ENCODE measurements at places on chromosomes 1 and 21.

DNA sequence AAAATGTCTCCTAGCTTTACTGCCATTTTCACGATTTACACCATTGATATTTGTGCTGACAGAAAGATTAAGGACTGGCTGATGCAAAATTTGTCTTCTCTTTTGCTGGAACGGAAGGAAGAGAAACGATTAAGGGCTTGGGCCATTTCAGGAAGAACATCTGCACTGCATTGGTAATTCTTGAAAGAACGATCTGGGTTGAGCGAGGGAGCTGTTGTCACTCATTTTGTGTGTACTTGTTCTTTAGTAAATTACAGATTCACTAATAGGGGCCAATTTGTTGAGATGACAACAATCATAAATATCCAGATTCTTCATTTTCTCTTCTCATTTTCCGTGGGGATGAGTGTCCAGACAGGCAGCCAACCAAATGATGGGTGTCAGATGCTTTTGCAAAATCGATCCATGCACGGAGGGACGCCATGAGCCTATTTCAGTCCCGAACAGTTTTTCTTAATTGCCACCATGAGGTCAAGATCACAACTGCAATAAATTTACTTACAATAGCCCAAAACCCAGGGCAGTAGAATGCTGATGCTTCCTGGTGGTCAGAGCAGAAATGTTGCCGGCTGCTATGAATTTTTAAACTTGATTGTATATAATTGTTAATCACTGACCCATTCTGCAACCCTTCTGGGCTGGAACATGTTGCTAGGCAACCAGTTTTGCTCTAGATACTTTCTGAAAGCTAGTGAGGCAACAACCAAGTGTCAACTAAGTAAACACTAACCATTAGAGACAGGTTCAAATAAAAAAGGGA is 132.4 kb upstream of the TIAM1 start:
- no peak for DNase-seq

DNA sequence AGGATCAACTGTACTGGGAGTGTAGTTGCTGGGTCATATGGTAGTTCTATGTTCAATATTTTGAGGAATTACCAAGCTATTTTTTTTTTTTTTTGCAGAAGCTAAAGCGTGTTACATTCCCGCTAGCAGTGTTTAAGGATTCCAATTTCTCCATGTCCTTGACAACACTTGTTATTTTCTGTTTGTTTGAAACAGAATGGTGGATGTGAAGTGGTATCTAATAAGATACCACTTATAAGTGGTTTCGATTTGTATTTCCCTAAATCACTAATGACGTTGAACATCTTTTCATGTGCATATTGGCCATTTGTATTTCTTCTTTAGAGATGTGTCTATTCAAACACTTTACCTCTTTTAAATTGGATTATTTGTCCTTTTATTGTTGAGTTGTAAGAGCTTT is 112.2 kb downstream of the DISP1 start:
- no peak for DNase-seq

DNA sequence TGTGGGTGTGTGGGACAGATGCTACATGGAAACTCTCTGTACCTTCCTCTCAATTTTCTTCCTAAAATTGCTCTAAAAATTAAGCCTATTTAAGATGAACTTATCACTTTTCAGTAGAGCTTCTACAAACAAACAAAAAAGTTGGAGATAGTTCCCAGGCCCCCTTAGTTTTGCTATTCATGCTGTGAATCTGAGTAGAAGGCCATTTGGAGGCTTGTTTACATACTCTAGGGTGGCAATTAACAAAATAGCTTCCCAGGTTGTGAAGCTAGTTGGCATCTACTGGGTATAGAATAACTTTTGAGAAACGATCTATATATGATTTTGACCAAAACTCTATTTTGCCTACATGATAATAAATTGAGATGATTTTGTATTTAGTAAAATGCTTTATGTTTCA is 541.4 kb upstream of the B3GALT2 start:
- DNase-seq = no peak

DNA sequence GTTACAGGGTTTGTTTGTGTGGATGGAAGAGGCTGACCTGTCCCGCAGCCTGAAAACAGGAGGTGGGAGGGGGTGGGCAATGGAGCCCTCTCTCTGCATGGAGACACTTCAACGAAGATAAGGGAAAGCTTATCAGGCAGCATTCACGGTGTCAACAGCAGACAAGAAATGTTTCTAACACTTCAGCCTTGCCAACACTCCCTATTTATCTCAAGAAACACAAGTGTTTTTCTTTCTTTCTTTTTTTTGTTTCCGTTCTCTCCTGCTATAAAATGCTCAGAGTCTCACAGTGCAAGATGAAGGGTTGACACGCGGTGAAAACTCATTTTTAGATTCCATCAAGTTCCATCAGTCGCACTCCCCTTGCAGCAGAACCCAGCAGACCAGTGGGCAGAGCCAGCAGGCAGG is 594.4 kb downstream of the MATN1 start:
- no peak for DNase-seq

DNA sequence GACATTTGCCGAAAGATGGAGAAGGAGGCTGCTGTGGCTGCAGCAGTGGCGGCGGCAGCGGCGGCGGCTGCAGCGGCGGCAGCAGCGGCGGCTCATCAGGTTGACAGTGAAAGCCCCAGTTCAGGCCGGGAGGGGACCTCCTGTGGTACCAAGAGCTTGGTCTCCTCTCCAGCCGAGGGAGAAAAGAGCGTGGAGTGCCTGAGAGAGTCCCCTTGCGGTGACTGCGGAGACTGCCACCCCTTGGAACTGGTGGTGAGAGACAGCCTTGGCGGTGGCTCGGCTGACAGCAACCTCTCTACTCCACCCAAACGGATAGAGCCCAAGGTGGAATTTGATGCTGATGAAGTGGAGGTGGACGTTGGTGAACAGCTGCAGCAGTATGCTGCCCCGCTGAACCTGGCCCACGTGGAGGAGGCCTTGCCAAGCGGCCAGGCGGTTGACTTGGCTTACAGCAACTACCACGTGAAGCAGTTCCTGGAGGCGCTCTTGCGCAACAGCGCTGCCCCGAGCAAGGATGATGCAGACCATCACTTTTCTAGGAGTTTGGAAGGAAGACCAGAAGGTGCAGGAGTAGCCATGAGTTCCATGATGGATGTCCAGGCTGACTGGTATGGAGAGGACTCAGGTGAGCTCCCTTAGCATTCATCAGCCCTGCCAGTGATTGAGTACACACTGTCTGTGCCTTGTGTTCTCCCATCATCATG is 6.3 kb downstream of the ZBTB8B start:
- DNase-seq = no peak

DNA sequence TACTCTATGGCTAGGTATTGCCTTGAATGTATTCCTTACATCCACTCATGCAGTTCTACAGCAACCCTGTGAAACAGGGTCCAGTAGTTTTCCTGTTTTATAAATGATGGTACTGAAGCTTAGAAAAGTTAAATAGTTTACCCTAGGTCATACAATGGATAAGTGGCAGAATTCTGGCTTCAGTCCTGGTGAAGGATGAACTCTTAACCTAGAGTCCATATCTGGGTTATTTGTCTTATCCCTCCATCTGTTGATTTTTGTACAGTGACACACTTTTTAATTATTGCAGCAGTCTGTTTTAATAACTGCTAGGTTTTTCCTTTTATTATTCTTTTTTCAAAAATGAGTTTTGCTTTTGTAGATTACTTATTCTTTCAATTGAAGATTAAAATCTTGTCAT is 263.9 kb downstream of the DNM3 start:
- no peak for DNase-seq

Measured in stimulated activated CD8-positive, alpha-beta memory T cell treated with anti-CD3 and anti-CD28 coated beads, Interleukin-2, amount 100 ng/mL, for 1 hour (primary cell).